Cortex of kidney (tissue), 1 donor: ENCODE measurements at places on chromosomes 5 and 9.

- no peak for DNase-seq
Observed at GRCh38 chr5:67160272-67160671, 36.3 kb downstream of the CD180 start.

GRCh38 chr5:2550509-2550908 is 201.0 kb downstream of the IRX2 start:
- DNase-seq: no peak

GRCh38 chr9:90189306-90189705 is 453.3 kb downstream of the DIRAS2 start:
- no peak for DNase-seq

GRCh38 chr9:121222524-121223171 is 21.0 kb upstream of the RAB14 start:
- DNase-seq: no peak

DNA sequence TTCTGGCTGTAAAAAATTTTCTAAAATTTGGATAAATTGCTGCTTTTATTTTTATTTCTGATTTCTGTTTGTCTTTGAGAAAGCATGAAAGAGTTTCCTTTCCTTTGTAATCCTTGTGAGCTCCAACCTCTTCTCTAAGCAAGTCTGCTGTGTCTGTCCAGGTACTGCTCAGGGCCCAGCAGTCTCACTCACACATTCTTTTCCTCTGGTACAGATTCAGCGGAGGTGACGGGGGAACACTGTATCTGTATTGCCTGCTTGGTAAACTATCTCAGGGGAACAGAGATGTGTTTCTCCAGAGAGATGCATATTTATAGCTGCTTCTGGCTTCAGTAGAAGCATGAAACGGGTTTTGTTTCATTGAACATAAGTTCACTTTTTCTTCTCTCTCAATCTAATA is 60.5 kb downstream of the NUP214 start:
- DNase-seq: no peak

DNA sequence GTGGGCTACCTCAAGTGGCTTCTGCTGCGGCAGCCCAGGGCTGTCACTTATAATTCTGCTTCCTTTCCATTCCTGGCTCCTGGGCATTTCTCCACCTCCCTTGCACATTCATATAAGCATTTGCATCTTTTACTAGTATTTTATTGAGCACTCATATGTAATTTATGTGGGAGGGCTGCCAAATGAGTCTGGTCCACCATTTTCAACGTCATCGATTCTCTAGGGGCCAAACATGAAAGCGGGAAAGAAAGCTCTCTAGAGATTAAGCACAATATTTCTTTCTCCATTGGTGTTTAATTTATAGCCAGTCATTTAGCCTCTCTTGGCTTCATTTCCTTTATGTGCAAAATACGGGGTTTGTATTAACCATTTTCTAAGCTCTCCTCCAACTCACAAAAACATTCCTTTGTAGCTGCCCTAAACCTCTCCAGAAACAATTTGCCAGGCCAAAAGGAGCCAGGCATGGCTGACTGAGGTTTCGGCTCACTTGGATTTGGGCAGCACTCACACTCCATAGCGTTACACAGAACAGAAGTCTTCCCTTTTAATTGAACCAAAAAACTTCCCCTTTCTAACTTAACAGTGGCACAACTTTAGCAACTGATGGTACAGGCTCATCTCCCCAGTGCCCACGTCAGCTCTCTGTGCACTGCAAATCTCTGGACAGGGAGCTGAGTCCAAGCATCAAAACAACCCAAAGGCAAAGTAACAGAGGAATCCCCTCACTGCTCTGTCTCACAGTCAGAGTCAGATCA is 183.5 kb downstream of the ROR2 start:
- DNase-seq: no peak

DNA sequence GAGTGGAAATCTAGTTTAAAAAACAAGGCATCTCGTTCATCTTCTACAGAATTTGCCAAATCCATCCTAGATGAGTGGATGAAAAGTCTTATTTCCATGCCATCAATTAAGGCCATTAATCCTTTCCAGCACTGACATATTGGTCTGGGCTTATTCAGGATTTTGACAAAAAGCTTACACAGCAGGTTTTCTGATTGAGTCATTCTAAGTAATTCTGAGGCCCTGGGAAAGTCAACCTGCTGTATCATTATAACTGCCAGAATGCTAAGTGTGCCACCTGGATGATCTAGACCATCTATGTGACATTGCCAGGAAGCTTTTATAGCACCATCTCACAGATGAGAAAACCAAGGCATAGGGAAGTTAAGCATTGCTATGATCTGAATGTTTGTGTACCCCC is 132.1 kb upstream of the MAP3K1 start:
- DNase-seq: no peak

DNA sequence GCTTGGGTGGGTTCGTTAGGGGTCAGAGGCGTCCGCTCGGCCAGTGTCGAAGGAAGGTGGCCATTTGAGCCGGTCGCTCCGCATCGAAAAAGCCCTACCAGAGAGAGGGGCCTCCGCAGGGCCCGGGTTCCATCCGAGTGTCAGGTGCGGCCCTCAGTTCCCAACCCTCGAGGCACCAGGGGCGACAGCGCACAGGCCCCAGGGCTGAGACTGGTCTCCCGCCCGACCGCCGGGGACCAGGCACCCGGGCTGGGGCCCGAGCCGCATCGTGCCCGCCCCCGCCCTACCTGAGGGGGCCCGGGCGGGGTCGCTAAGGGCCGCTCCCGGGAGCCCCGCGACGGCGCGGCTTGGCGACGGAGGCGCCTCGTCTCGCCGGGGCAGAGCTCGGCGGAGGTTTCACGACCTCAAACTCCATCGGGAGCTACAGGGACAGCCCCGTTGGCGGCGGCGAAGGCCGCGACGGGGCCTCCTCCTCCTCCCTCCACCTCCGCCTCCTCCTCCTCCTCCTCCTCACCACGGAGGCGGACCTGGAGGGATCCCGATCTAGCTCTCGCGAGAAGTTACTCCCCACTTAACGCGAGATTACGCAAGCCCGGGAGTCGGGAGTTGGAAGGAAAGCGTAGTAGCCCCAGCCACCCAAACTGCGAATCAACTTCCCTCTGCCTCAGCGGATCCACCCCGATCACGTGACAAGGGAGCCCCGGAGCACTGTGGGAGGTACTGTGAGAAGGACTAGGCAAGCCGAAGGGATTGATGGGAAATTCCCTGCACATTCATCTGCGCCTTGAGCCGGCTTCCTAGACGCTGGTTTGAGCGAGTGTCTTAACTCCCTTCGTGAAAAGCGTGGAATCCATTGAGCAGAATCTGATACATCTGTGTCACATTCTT is at the start of gene RC3H2:
Gene RC3H2, minus strand, starts transcription at position 537 of the 888 bp plus-strand sequence. CDS start 7,850 bp downstream, outside the sequence.
- DNase-seq: peak; percentile 60

DNA sequence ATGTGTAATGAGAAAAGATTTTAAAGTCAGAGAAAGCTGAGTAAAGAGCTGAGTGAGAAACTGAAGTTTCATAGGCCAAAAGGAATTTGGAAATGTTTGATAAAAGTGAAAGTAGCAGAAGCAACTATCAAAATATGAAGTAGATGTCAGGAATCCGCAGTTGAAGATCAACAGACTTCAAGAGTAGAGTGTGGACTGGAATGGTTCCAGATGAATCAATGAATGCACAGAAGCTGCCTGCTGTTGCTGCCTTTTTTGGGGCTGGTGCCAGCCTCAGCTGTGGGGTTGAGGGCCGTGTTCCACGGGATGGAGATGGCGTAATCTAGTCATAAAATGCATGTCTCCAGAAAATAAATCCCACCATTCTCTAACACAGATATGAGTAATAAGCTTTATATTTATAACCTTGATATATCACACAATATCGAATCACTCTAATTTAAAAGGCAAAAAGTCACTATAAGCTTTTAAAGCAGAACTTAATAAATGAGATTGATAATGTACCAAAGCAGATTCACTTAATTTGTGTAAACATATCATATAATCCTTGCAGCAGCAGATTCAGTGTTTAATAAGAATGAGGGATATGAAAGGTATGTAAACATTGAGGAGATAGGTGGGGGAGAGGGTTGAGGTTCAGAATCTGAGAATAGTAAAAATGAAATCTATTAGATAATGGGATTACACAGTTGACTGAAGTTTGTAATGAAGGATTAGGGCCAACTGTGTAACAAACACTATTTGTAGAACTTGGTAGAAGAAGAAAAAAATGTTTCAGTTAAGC is 652.3 kb upstream of the FTMT start:
- no peak for DNase-seq

- DNase-seq: no peak
Observed at GRCh38 chr5:43851741-43852140, 248.8 kb downstream of the NNT start.

GRCh38 chr5:109844148-109844547 is 154.4 kb downstream of the MAN2A1 start:
- DNase-seq: no peak

- no peak for DNase-seq
Observed at GRCh38 chr5:43432486-43433375, 20.5 kb upstream of the CCL28 start.

GRCh38 chr5:141618804-141619554 is at the start of gene DIAPH1:
Gene DIAPH1 (minus strand): TSS chr5:141619000. CDS start chr5:141618914, 86 bp downstream.
- no peak for DNase-seq

GRCh38 chr5:25544652-25545249 is 900.0 kb upstream of the CDH10 start:
- DNase-seq: no peak

GRCh38 chr9:128792134-128792533 is 5.1 kb downstream of the TBC1D13 start:
- DNase-seq: no peak

DNA sequence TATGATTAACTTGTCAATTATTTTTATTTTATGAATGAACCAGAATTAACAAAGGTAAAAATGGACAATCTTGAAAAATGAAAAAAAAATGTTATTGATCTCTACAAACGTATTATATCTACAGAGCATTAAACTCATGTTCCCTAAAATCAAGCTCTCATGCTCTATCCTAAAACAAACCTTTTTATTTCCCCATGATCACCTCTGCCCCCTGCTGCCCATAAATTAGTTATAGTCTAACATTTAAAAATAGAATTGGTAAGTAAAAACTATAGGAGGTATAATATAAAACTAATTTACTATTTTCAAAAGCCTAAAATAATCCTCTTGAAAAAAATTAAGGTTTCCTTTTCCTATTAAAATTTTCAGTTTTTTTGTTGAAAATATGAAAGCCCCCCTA is 168.0 kb upstream of the POU5F2 start:
- no peak for DNase-seq

DNA sequence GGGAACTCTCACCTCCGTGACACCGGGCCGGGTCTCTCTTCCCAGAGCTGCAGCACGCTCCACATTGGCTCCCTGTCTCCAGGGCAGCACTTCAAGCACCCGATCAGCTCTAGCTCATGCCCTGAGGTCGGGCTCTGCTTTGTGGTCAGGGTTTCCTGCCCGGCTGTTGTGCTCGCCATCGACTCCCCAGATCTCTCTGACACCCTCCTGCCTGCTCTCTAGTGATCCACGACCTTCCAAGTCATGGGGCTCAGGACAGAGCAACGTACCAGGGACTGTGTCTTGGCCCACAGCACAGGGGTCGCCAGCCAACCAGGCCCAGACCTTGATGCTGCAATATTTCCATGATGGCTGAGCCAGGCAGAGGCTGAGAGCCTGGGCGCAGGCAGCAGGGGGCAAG is 45.1 kb downstream of the PRRT1B start:
- DNase-seq: no peak

GRCh38 chr5:107997338-107997980 is 326.7 kb upstream of the EFNA5 start:
- no peak for DNase-seq

DNA sequence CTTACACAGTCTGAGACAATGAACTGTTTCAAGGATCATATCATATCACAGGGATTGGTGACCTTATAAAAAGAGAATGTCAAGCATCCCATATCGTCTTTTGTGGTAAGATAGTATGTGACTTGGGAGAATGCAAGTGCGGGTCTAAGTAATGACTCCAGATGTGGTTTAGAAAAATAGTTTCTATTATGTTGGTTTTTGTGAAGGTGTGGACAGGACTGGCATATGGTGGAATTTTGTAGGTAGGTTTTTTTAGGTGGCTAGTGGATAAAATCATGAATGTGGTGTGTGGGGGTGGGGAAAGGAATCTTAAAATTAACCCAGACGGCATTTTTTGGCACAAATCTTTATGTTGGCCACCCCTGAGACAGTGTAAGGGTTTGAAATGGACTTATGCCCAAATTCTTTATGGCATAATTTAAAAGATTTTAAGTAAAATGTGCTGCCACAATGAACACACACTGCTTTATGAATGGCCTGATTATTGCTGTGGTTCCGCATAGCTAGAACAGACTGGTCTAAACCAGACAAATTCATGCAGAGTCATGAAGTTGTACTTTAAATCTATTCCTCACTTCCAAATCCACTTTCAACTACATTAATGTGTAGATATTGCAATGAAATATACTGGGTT is 204.8 kb upstream of the HAPLN1 start:
- DNase-seq: no peak

DNA sequence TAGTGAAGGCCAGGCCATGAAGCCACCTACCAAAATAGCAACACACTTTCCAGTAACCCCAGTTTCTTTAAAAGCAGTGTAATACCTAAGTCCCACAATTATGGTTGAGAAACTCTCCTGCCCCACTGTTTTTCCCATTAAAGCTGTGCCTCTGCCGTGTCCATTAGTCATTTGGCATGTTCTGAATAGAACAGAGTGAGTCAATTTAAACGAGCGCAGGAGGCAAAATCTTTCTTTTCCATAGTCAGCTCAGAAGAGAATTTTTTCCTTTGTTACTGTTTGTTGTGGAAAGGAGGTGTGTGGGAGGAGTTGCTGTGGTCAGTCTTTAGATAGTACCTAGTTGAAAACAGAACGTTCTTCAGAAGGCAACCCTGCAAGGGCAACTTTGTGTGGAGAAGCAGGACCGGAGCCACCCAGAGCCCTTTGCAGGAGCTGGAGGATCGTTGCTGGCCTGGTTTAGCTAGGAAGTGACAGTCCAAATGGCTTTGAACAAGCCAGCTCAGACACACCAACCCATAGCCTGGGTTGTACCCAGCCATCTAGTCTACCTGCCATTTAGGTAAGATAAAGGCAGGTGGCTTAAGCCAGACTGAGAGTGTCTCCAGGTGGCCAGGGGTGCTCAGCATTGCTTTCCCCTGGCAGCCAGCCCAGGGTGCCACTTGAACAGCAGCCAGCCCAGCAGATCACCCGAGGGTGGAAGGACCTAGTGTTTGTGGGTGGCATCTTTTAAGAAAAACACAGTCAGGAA is 30.4 kb downstream of the GADD45G start:
- DNase-seq: no peak

- DNase-seq: no peak
Observed at GRCh38 chr9:136849960-136850865, 1.0 kb downstream of the PHPT1 start.

DNA sequence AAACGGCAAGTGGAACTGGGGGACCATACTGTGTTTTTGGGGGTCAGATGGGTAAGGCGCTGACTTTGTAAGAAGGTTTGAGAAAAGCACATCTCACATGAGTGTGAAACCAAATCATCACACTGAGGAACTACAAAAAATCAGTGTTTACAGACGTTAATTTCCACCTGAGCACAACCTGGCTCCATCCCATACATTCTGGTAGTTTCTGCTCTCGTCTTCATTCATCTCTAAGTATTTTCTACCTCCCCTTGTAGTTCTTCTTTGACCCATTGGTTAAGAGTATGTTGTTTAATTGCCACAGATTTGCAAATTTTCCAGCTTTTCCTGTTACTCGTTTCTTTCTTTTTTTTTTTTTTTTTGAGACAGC is 8.9 kb upstream of the DPP7 start:
- no peak for DNase-seq

GRCh38 chr9:121339437-121339836 is 30.6 kb downstream of the STOM start:
- DNase-seq: no peak
